Right atrium auricular region (tissue), 2 donors: ENCODE measurements at places on chromosomes 5 and 9.

DNA sequence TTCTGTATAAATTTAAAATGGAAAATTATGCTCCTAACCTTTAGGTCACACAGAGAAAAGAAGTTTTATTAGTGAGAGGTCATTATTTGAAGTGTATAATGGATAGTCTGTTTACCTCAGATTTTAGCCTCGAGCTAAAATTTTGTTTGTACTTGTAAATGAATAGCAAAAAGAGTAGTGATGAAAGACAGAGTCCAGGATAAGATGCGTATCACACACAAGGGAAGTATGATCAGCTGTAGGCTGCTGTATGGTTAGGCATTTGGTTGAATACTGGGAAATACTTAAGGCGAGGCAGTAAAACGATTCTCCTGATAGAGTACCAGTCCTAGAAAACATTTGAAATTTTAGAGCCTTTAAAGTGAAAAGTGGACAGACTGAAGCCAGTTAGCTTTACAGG, 92.7 kb downstream of the FBXL7 start:
- H3K27ac ChIP-seq = no peak overlapping the region
- no peaks in the 10 kb centered on the region for H3K36me3 ChIP-seq
- H3K4me1 ChIP-seq = no peaks in the 10 kb centered on the region
- H3K4me3 ChIP-seq = no peak overlapping the region
- H3K27me3 ChIP-seq = no peaks in the 10 kb centered on the region

- DNase-seq = no peak
- H3K4me3 ChIP-seq = no peak overlapping the region
- no peaks in the 10 kb centered on the region for H3K27me3 ChIP-seq
- no peak overlapping the region for H3K27ac ChIP-seq
Observed at GRCh38 chr5:2023196-2023595, 140.5 kb upstream of the IRX4 start.

- H3K4me3 ChIP-seq = no peak overlapping the region
- H3K27ac ChIP-seq = no peak overlapping the region
- no peak for DNase-seq
Observed at GRCh38 chr5:89998519-89999305, 410.8 kb downstream of the CETN3 start.

- no peaks in the 10 kb centered on the region for H3K27me3 ChIP-seq
- no peak for DNase-seq
- no peak overlapping the region for H3K4me3 ChIP-seq
- peaks cover under 1% of the 10 kb centered on the region for H3K36me3 ChIP-seq
- H3K27ac ChIP-seq = peak overlapping the region; percentile 78
Observed at GRCh38 chr9:121751686-121752445, 100.4 kb downstream of the DAB2IP start.

DNA sequence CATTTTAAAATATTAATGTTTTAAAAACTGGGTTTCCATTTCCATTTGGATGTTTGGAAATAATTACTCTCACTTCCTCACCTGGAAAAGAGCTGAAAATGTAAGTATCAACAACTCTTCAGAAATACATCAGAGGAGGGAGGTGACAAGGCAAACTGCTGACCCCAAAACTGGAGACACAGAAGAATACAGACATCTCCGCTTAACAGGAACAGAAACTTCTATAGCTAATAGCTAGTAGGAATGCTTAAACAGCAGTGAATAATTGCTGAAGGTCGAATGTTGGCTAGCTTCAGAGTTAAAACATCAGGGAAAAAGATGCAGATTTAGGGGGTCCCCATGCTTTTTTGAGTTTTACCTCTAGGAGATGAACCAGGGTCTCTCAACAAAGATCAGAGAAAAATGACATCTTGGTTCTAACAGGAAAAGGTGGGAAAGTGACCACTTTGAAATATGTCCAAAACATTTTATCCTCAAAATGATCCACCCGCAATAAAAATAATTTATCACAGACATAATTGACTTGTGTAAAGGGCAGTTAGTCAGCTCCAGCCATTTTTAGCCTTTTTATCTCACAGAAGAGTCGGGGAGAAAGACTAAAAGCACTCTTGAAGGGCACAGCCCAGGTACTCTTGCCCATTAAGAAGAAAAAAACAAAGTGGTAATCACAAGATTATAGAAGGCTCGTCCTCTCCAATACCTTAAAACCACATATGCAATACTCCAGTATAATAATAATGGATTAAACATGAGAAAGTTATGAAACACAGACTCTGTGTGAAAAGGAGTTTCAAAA, 1474.9 kb downstream of the EFNA5 start:
- no peak for DNase-seq
- H3K27ac ChIP-seq = no peak overlapping the region

GRCh38 chr9:36503172-36504088, 69.3 kb upstream of the MELK start:
- no peak overlapping the region for H3K27ac ChIP-seq
- H3K4me3 ChIP-seq = no peak overlapping the region
- no peaks in the 10 kb centered on the region for H3K4me1 ChIP-seq
- no peaks in the 10 kb centered on the region for H3K27me3 ChIP-seq
- no peak for DNase-seq

DNA sequence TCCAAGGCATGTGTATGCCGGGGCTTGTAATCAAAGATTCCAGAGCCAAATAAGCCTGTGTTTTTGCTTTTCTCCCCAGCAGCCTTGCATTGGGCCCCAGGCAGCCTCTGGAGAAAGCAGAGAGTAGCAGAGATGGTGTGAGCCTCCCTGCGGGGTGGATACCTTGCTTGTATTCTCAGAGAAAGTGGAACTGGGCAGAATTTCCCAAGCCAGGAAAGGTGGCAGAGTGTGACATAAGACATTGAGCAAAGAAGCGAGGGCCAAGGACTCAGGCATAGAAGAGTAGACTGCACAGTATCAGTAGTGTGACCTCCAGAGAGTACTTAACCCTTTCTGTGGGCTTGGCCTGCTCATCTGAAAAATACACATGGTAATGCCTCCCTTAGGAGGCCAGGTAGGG, 1.6 kb upstream of the GSN start:
- peak overlapping the region; percentile 92 for H3K27ac ChIP-seq
- no peak for DNase-seq
- H3K36me3 ChIP-seq = no peaks in the 10 kb centered on the region
- H3K27me3 ChIP-seq = no peaks in the 10 kb centered on the region
- H3K4me3 ChIP-seq = no peak overlapping the region
